ENCODE measurements at places on chromosomes 12 and 14.

DNA sequence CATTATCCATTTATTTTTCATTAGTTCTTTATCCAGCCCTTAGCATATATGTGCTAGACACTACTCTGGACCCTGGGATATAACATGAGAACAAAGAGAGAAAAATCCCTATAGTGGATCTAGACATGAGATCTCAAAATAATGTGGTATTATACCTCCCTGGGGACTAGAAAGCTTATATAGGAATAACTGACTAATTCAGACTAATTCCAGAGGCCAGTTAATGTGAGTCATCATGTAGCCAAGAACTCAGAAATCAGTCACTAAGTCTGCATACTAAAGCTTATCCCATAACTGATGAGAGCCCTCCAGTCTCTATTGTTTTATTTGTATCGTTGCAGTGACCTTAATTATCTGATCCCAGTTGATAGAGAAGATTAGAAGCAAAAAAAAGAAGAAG is 267.1 kb upstream of the RGS6 start:
- no peak for DNase-seq

- no peak for DNase-seq
These were observed 1.6 kb downstream of the MMP14 start for GRCh38 chr14:22837750-22838538.

- no peak for DNase-seq
These were observed 111.1 kb downstream of the KITLG start for GRCh38 chr12:88469154-88469553.

DNA sequence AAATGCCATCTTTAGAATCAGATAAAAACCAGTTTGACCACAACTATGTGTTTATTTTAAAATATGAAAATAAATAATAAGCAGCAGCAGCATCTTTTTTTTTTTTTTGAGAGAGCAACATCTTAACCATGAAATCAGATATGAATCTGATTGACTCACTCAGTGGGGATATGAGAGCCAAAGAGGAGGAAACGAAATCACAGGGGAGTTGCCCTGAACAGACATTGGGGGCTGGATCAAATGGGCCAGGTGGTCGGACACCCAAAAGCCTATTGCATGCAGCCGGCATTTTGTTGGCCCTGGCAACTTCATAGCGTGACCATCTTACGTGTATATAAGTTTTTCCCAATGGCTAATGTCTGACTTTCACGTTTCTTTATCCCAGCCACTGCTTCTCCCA is 321.1 kb downstream of the NPAS3 start:
- DNase-seq, result no peak

GRCh38 chr12:103013741-103014300 is 56.3 kb downstream of the ASCL1 start:
- no peak for DNase-seq

- DNase-seq, result no peak
These were observed 153.1 kb downstream of the HMGA2 start for GRCh38 chr12:65977384-65977783.

- DNase-seq, result no peak
These were observed 6.4 kb downstream of the ETV6 start for GRCh38 chr12:11655842-11656241.

DNA sequence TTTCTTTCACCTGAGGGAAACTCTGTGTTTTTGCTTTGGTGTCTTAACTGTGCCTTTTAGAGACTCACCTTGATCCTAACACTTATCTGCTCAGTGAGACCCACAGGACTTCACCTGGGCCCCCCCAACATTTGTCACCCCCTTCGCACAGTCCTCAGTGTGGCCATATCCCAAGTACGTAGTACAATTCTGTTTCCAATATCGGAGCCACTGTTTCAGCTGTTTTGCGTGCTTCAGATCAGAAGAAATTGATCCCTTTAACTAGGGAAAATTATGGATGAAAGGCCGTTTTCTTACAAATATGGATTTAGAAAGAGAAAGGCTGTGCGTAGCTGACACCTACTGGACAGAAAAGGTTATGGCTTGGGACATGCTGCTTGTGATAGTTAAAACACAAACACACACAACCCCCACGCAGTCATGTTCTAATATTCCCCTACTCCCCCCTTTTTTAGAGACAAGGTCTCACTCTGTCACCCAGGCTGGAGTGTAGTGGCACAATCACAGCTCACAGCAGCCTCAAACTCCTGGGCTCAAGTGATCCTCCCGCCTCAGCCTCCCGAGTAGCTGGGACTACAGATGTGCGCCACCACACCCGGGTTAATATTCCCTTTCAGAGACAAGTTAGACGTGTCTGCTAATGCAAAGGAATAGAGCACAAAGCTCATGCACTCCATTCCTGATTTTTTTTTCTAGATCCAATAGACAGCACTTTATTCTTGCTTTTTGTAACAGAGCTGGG is 3.6 kb upstream of the SLC7A8 start:
- DNase-seq, result no peak

DNA sequence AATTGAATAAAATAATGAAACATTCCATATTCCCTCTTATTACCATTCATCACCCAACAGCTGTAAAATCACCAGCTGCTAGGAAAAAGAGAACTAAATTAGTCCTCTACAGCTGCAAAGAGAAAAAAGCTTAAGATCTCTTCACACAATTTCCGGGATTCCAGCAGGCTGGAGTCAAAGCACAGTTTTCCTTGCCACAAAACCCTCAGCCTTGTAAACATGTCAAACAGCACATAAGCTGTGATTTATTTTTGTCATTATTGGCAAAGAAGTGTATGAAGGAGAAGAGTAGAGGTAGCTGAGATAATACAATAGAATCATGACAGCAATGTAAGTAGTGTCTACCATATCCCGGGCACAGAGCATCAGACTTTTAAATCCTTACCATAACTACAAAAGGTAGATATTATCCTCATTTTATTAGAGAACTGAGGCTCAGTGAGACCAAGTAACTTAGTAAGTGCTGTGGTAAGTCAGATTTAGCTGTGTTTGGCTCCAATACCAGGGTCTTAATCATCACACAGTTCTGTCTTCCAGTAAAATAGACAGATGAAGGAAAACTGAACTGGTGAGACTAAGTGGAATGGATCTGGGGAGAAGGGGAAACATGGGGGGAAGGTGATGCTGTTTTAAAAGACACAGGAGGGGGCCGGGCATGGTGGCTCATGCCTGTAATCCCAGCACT is 57.3 kb downstream of the NTN4 start:
- no peak for DNase-seq

DNA sequence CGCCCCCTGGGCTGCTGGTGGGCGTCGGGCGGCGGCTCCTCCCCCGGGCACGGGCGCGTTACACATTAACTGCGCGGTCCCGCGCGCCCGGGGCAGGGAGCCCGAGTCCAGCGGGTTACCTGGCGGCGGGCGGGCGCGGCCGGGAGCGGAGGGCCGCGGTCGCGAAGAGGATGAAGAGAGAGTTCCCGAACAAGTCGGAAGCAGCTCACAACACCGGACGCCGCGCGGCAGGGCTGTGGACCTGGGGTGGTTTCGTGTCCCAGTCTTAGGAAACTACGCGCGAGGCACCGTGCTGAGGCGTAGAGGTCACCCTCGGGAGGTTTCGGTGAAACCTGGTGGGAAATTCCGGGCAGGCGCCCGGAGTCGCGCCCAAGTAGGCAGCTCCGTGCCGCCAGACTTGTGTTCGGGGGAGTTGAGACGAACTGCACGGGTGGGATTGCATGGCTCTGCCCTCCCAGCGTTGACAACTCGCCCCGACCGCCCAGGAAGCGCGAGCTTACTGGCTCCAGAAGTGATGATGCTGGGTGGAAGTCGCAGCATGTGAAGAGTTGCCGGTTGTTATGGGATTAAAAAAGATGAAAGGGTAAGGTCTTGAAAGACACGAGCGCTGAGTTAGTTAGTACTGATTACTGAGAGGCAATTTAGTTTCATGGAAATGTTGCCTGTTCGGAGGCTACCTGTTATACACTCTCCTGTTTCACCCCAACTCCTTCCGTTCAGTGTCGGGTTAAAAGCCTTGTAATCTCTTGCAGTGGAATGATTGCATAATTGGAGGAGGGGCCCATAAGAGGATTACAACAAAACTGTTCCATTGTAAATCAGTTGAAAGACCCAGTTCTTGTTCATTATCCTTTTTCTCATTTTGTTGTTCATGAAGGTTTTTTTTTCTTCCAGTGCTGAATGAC is 879 bp downstream of the RAB3IP start:
- peak; percentile 98 for DNase-seq

GRCh38 chr12:68905733-68906132 is 27.2 kb downstream of the CPM start:
- DNase-seq, result no peak

DNA sequence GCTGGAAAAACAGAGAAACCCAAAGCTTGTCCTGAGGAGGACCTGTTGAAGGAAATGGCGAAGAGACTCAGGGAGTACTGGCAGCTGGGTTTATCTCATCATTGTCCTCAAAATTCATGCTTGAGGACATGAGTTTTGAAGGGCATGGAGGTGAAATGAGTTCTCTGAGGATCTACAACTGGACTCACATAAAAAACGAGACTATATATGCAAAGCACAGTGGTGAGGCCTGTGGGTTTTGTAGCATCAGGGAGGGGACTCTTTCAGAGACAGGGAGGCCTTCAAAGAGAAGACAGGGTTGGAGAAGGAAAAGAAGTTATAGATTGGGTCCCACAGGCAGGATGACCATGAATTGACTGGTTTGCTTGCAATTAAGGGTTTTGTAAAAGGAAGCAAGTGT is 71.3 kb upstream of the SCN8A start:
- DNase-seq, result no peak

- DNase-seq, result peak; percentile 55
These were observed at the start of gene PXN for GRCh38 chr12:120265473-120266179. Gene PXN, minus strand, starts transcription at chr12:120265730. Its CDS starts 101 bp downstream, at chr12:120265629.

DNA sequence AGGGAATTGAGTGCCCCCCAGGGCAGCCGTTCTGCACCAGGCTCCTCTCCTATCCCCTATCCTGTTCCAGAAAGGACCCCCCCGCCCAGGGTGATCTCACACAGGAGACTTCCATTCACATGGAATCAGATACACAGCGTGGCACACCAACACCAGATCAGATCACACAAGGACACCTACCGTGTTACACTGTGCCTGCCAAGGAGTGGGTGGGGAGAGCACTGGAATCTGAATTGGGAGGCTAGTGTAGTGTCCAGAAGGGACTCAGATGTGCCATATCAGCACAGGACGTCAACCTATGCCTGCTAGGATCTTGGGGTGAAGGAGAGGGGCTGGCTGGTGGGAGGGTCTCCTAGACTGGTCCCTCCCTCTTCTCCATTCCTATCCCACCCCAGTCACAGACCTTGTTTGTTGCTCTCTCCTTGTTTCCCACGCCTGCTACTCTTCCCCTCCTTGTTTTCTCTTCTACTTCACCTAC is 2.3 kb downstream of the PTMS start:
- no peak for DNase-seq

DNA sequence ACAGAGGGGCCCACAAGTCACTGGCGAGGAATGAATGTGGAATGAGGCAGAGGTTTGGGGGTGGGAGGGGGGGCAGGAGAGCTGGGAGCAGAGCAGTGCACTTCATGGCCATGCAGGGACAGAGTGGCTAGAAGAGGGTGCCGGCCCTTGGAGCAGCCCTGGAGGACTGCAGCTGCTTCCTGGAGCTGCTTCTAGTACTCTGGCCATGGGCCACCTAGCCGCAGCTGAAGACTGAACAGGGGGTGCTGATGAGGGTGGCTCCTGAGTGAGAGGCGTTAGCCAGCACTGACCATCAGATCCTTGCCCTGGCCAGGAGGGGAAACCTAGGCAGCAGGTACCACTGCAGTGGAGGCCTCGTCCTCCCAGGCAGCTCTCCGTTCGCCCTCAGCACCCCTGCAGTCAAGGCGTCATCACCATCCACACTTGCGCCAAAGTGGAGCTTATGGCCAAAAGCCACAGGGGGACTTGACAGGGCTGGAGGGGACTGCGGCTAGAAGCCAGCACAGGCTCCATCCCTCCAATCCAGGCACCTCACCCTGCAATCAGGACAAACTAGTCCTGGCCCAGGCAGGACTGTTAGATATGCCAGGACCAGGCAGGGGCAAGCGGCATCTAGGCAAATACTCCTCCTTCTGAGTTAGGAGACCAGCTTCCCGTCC is 16.4 kb downstream of the OTUB2 start:
- no peak for DNase-seq

DNA sequence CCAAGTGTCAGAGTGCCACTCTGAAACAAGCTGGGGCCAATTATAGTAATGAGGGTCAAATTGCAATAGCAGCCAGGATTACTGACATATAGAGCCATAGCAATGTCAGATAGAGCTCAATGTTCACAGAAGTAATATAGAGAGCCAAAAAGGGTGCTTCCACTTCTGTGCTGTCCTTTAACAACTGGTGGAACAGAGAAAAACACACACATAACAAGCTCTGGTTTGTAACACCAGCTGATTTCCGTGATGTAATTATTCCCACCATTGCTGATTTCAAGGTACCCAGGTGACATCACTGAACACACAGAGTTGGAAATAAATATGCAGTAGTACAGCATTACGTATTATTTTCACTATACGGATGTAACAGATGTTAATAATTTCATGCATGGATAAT is 3.0 kb upstream of the CLEC2B start:
- DNase-seq, result no peak

DNA sequence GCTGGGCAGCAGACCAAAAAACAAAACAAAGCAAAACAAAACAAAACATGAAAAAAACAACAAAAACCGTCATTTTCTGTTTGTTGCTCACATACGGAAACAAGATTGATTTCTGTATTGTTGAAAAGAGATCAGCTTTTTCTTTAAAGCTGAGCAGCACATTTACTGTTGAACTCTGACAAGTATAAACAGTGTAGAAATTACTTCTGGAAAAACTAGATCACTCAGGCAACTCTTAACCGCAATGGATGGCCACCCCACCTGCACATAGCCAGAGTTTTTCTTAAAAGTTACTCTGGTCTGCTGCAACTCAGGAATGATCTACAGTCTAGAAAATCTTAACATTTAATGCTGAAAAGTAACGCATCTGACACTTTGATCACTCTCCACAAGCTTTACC is 80.9 kb downstream of the PPM1H start:
- no peak for DNase-seq

DNA sequence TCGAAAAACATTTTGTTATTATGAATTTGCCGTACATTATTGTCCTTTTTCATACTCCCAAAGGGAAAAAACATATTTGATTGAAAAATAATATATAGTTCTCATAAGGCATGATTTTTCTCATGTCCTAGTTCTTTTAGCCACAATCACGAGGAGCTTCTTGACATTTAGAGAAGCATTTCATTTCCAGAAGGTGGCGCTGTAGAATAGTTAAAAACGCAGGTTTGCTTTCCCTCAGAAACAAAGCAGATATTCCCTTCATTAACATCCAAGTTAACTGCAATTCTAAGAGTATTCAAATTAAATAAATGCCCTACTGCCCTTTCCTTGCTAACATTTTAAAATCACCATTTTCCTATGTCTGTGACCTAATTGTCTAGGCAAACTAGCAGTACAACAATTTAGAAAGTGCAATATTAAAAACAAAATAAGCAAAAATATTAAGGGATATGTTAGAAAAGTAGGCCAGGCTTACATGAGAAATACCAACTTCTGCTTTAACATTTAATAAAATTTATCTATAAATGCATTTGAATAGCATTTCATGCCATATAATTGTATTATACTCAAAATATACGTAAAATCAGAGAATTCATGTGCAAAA is 10.9 kb upstream of the PIK3C2G start:
- no peak for DNase-seq
